ENCODE measurements at places on chromosomes 6 and 20.

DNA sequence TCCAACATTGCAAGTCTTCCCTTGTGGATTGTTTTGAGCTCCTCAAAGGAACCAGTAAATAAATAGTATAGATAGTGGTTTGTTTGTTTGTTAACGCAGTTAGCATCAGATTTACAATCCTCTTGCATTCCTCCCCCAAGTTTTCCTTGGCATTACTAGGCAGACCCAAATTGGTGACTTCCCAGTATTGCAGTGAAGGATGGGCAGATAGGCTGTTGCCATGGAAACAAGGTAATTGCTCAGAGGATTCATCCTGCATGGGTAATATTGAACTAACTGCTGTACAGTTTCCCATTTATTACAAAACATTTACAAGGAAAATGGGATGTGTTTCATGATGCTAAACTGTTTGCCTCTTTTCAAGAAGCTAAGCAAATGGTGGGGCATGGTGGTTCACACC lies 477.2 kb downstream of the EPM2A start:
- DNase-seq, result no peak

DNA sequence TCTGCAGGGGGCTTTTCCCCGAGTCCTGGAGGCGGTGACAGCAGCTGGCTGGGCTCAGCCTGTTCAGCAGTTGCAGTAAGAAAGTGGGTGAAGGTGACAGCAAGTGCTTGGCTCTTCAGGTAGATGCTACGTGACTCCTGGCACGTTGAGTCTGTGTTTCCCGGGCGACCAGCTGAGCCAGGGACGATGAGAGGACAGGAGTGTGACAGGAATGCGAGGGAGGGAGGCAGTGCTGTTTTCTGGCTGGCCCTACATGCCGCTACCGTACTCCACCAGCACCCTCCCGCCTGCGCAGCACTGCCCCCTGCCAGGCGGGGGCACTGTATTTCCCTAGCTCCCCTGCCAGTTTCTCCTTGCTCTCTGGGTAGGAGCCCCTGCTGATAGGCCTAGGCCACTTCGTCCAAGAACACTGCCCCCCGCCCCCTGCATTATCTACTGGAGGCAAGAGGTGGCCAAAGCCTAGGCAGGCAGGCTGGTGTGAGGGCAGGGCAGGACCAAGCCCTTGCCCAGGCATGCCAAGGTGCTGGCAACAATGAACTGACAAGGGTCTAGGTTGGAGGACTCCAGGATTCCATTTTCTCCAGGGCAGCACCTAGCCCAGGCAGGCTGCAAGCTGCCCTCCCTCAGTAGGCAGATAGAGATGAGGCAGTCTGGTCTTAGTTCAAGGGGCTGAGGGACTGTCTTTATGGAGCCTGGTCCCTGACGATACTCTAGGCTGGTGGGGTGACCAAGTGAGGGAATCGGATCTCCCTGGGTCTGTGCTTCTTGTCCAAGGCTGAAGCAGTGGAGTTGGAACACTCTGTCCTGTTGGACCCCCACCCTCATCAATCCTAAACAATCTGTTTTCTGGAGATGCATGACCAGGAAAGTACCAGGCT lies 19.2 kb downstream of the MRPS18A start:
- DNase-seq, result no peak

- DNase-seq, result no peak
Observed at GRCh38 chr20:18613553-18613952, 25.7 kb downstream of the DTD1 start.

DNA sequence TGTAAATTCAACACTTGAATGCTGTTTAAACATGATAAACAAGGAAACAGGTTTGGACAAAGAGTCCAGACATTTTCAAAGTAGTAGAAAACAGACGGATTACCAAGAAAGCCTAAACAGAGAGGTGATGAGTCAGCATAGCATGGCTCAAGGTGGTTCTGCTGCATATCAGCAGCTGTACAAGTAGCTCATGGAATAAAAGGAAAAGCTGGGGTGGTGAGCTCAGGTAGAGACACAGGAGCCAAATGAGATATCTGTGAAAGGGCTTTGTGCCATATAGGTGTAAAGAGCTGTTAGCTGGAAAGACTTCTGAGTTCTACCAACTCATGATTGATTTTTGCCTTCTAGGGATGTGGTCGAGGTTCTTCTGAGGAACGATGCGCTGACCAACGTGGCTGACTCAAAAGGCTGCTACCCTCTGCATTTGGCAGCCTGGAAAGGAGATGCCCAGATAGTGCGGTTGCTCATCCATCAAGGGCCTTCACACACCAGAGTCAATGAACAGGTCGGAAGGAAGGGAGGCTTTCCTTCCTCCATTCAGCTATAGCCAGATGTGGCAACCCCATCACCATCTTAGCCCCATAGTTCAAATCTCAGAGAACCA lies 80.7 kb downstream of the ANKS1A start:
- no peak for DNase-seq

DNA sequence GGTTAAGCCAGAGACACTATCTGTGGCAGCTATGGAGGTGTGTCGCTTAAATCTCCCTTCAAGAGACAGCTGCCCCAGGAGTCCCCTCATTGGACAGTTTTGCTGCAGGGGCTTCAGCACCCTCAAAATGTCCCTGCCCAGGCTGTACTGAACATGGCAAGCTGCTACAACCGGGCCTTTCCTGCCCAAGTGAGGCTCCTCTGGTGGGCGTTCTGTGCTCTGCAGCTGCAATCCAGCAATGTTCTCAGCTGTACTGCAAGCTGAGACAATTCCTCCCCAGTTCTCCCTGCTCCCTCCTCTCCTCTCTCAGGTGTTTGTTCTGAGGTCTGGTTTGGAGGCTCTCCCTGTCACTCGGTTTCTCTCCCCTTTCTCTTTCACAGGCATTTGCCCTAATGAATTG lies 190.8 kb upstream of the LAMP5 start:
- no peak for DNase-seq

GRCh38 chr6:119036081-119036480 lies 42.4 kb downstream of the FAM184A start:
- DNase-seq, result no peak

GRCh38 chr20:41359541-41360011 lies 7.0 kb downstream of the EMILIN3 start:
- DNase-seq, result no peak

GRCh38 chr6:156461647-156462046 lies 315.5 kb upstream of the ARID1B start:
- no peak for DNase-seq

- DNase-seq, result no peak
Observed at GRCh38 chr20:39835130-39835842, 853.8 kb downstream of the MAFB start.

DNA sequence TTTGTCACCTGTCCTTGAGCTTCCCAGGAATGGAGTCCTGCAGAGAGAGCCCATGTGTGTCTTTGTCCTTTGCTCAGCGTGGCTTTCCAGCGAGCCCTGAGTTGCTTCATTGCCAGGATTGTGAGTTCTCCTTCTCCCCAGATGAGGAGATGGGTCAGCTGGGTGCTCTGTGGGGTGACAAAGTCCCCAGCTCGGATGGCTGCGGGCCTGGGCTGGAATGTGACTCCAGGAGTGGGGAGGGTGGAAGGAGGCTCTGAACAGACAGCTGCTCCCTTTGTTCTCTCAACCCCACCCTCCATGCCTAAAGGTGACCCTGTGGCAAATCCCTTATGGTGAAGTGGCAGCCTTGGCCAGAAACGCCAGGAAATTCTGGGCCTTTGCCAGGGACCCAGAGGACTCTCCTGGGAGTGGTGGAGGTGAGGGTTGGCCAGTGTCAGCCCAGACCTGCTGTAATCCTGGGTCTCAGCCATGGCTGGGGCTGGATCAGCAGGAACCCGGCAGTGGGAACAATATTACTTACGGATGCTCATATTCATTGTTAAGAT lies 44.4 kb upstream of the CST5 start:
- DNase-seq, result no peak

- DNase-seq, result no peak
Observed at GRCh38 chr20:52003415-52003814, 188.2 kb downstream of the ZFP64 start.

DNA sequence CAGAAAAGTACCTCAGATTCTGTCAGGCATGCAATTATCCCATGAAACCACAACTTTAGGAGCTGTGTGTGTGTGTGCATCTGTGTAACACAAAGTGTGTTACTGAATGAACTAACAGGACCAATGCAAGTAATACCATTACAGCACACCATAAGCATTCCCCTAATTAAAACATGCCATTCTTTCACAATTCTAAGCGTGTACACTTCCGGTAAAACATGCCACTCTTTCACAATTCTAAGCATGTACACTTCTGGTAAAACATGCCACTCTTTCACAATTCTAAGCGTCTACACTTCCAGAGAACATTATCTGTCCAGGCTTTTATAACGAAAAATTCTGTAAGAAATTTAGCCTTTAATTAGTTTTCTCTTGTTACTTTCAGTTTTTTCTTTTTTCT lies 238.2 kb downstream of the GMDS start:
- no peak for DNase-seq

DNA sequence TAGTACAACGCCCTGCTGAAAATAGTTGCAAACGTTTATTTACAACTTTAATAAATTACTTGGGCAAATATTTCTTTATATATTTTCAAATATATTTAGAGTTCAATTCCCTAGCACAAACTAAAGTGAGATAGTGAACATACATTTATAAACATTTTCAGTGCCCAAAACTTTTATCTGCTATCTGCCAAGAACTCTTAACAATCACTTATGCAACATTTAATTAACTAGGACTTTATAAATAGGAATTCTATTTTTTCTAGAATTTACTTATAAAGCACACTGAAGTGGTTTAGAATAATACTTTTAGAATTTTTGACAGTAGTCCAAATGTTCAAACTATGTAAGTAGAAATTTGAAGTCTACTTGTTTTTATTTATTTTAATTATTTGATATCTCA lies 452.6 kb upstream of the RGS17 start:
- no peak for DNase-seq

GRCh38 chr6:163947276-163947675 lies 532.8 kb downstream of the QKI start:
- no peak for DNase-seq

- DNase-seq, result no peak
Observed at GRCh38 chr6:100460650-100461204, 4.0 kb downstream of the SIM1 start.

- no peak for DNase-seq
Observed at GRCh38 chr6:52010806-52011205, 76.6 kb downstream of the PKHD1 start.

GRCh38 chr6:34374508-34374907 lies 18.0 kb downstream of the NUDT3 start:
- DNase-seq, result no peak

- DNase-seq, result no peak
Observed at GRCh38 chr20:8221887-8222419, 89.9 kb downstream of the PLCB1 start.

GRCh38 chr6:32867554-32868256 lies 13.7 kb downstream of the PSMB9 start:
- no peak for DNase-seq

DNA sequence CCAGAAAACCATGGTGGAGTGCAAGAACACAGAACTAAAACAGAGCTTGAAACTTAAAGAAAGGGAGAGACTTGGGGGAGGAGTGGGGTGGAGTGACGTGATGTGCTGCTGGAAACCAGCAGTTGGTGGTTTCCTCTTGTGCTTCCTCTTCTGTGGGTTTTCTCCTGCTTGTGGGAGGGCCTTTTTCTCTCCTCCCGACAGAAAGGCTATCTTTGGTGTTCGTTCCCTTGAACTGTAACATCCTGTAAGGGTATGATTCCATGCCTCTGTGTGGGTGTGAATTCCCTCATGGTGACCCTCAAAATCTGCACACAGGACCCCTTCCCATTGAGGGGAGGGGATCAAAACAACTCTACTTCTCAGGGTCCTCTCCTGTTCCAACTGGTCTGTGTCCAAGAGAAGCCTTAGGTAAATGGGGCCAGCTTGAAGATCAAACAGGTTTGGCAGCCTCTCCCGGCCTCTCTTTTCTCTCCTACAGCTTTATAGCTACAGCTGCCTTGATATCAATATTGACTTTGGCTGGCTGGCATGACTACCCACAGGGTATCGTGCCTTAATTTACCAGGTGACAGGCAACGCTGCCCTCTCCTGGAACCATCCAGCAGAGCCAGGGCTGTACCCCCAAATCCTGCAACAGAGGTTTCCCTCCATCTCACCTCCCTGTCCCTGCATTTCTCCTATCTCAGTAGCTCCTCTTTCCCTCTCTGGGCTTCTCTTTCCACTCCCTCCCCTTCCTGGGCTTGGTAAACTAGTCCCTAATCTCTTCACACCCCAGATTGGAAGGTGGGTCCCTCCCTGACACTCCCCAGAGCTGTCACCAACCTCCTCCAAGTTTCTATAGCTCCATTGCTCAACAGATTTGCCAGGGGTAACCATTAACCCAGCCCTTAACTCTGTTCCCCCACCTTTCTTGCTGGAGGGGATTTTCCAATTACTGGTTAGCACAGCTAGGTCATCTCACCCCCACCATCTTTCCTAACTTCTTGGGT lies 1.5 kb upstream of the MSH5 start:
- DNase-seq, result peak; percentile 59

GRCh38 chr20:19903168-19903811 lies 113.9 kb upstream of the NAA20 start:
- DNase-seq, result no peak

DNA sequence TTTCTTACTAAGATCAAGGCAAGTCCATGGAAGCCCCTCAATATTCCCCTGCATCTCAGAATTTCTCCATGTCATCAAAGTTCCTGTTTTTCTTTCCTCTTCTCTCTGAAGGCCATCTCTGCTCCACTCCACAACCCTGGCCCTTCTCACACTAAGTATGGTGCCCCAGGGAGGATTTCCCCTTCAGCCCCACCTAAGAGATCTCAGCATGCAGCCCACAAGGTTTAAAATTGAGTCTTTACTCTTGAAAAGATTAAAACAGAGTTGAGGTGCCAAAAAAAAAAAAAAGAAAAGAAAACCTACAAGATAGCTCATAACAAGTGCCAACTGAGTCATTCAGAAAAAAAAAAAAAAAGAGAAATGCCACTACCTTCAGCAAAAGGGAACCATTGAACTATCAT lies 36.5 kb upstream of the TNFAIP3 start:
- DNase-seq, result no peak

DNA sequence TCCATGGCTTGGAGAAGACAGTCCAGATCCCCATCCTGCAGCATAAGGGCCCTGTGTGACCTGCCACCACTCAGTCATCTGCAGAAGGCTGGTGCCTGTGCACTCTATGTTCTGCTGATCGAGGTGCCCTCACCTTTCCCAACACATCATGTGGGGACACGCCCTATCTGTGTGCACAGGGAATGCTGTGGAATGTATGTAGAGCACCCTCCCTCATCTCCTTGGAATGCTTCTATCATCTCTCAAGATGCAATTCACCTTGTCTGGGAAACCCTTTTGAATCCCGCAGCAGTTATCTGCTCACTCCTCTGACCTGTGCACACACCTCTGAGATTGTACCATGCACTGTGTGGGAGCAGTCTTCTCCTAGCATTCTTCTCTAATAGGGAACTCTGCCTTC lies 207.2 kb upstream of the SSTR4 start:
- no peak for DNase-seq

GRCh38 chr20:40617594-40617993 lies 71.4 kb downstream of the MAFB start:
- no peak for DNase-seq
